ENCODE measurements at places on chromosomes 6 and 20.
A peak's percentile ranks its signal among the peaks of the same experiment; 100 is the strongest.

DNA sequence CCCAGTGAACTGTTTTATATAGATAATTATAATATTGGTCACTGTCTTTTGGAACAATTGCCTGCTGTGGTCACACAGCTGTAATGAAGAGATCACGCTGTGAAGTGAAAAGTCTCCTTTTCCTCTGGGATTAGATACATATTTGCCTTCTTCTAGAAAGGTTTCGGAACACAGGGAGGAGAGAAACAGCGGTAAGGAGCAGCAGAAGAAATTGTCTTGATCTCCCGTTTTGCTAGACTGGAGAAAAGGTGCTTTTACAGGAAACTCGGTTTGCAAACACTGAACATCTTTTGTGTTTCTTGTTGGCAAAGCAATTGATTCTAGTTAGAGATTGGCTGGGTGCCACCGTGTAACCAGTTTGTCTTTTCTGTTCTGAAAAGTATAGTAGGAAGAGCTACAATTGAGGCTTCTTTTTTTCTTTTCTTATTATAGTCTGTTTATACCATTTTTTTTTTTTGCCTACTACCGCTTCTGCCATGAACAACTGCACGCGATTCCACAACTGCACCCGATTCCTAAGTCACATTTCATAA, 404.1 kb upstream of the ID4 start:
- no peak for DNase-seq

DNA sequence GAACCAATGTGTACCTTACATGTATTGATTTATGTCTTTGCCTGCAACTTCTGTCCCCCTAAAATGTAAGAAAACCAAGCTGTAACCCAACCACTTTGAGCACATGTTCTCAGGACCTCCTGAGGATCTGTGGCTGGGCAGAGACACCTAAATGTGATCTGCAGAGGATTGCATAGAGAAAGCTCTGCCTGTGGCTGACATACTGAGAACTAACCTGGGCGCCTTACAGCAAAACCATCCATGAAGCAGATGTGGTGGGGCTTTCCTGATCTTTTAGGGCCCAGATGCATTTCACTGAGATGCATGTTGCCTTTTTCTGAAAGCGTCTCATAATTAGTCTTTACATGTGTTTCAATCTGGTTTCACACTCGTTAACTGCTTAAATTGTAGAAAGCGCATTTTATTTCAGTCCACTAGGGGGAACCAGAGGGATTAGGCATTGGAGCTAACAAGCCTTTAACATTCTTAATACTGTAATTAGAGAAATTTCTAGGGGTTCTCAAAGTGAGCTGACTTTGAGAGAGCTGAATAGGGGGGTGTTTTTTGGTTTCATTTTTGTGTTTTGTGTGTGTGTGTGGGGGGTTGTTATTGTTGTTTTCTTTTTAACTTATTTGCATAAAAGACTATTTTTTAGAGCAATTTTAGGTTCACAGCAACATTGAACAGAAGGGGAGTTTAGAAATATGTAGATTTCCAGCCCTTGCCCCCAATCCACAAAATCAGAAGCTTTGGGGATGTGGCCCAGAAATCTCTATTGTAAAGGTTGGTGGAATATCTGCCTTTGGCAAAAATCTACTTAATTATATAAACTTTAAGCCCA, 50.9 kb upstream of the FAM184A start:
- peak; percentile 78 for DNase-seq

DNA sequence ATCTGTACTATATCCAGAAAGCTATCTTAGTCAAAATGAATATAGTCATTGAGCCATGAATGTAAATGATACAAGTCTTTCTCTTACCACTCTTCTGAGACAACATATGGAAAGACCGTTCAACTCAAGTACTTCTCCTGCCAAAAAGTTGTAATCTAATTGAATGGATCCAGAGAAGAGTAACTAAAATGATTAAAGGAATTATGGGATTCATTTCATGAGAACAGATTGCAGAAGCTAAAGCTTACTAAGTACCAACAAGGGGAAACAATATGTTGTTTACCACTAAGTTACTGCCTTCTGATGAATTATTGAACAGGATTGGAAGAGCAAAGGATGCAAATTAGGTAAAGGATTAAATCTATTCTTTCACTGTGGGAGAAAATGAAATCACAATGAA, 2.0 kb upstream of the LGSN start:
- DNase-seq, result no peak

DNA sequence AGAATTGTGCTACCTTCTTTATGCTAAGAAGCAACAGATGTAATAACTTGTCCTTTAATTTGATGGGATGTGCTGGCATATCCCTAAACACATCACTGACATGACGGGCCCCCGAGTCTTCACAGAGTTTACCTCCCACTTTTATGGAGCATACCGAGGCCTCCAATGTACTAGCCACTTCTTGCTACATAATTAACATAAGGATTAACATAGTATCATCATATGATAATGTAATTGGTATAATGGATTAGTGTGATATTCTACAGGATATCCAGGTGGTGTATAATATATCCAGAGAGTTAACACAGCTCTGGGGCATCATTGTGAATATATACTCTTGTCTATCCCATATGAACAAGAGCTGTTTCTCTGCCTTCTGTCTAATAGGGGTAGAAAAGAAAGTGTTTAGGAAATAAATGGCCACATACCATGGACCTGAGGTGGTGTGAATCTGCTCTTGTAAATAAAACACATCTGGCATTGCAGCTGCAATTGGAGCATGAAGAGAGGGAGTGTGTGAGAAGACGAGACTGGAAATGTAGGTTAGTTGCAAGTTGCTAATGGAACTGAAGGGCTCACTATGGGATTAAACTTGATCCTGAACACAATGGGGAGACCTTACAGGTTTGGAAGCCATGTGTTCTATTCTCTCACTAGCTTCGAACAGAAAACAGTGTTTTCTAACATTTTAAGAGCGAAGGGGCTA, 102.3 kb downstream of the IYD start:
- DNase-seq, result no peak

- DNase-seq, result no peak
These were observed 3.1 kb upstream of the CCDC167 start for GRCh38 chr6:37502703-37503291.

DNA sequence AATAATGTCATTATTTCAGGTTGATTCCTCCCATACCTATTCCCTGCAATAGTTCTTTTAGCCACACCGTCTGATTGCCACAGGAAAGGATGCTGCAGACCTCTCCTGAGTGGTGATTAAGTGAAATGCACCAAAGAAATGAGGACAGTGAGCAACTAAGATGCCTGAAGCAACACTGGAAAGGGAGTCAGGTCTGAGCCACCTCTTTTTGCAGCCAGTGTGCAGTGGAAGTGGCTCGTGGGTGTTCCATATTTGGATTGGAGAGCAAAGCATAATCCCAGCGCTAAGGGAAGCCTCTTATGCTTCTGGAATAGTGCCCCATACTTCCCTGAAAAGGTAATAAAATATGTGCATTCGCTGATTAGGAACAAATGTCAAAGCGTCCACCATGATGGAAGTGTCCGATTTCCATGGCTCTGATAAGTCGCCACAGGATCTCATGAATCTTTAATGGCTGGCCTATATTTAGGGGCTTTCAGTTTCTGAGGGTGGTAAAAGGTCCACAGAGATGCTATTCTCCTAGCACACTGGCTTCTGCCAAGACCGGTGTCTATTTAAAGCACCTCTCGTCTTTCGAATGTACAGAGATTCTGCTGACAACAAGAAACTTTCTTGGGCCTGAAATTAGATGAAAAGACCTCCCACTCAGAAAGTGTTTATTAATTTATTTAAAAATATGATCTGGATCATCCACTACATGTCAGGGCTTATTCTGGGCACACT, 253.9 kb downstream of the SLC24A3 start:
- DNase-seq, result no peak

GRCh38 chr6:131646249-131646670, 9.2 kb downstream of the ENPP3 start:
- DNase-seq, result no peak

DNA sequence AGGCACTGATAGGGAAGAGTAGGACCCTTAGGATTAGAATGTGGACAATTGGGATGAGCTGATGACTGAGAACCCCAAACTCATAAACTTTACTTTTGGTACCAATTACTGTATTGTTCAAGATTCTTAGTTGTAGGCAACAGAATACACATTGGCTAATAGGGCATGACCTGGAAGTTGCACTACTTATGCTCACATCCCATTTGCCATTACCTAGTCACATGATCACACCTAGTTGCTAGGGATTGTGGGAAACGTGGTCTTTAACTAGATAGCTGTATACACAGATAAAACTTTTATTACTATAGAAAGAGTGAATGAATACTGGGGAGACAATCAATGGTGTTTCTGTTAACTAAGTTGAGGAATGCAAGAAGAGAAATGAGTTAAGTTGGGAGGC, 113.4 kb upstream of the AKIRIN2 start:
- DNase-seq, result peak; percentile 11

- no peak for DNase-seq
These were observed 46.7 kb upstream of the RALGAPA2 start for GRCh38 chr20:20759132-20759531.

- no peak for DNase-seq
These were observed 4.5 kb downstream of the HSPA1A start for GRCh38 chr6:31819871-31820299.

- no peak for DNase-seq
These were observed 74.2 kb upstream of the QKI start for GRCh38 chr6:163340201-163340887.

DNA sequence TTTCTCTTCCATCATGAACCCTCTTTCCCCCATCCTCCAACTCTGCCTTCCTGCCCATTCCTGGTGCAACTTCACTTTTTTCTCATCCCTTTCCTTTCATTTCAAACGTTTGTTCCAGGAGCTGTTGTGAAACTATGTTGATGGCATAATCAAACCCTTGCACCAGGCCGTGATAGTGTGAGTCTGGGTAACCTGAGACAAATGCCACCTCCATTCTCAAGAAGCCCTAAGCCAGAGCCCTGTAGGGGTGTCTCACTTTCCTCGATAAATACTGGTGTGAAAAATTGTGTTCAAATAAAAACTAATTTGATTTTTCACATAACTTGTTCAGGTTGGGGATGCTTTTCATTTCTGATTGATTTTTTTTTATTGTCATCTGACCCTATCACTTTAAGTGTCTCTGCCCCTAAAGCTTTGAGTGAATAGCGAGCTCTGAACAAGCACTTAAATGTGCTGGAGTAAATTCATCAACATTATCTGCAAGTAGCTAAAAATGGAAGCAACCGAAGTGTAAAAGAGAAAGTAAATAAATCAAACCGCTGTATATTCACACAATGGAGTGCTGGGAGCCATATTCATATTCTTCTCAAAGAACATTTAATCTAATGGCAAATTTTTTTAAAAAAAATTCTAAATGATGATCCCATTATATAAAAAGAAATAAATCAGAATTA, 303.1 kb upstream of the CDYL start:
- DNase-seq, result no peak

GRCh38 chr6:94071835-94072234, 652.5 kb upstream of the EPHA7 start:
- DNase-seq, result peak; percentile 1

GRCh38 chr6:9766240-9766915, 648.5 kb downstream of the TFAP2A start:
- DNase-seq, result peak; percentile 66

- no peak for DNase-seq
These were observed 9.1 kb downstream of the HIVEP2 start for GRCh38 chr6:142935553-142936517.

- peak; percentile 59 for DNase-seq
These were observed 85.7 kb upstream of the CST7 start for GRCh38 chr20:24863356-24863755.

GRCh38 chr20:49489688-49490087, 7.2 kb upstream of the KCNB1 start:
- DNase-seq, result no peak

DNA sequence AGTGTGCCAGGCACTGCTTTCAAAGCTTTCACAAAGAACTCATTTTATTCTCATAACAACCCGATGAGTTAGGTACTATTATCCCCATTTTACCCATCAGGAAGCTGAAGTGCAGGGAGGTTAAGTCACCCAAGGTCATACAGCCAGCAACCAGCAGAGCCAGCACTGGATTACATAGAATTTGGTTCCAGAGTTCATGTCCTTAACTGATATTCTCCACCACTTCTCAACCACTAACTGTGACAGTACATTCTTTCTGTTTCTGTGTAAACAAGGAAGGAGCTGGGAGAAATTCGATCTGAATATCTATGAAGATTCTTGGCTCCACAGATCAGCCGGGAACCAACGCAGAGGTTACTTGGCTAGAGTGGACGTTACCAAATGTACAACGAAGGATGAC, 98.0 kb downstream of the KIF16B start:
- peak; percentile 87 for DNase-seq

DNA sequence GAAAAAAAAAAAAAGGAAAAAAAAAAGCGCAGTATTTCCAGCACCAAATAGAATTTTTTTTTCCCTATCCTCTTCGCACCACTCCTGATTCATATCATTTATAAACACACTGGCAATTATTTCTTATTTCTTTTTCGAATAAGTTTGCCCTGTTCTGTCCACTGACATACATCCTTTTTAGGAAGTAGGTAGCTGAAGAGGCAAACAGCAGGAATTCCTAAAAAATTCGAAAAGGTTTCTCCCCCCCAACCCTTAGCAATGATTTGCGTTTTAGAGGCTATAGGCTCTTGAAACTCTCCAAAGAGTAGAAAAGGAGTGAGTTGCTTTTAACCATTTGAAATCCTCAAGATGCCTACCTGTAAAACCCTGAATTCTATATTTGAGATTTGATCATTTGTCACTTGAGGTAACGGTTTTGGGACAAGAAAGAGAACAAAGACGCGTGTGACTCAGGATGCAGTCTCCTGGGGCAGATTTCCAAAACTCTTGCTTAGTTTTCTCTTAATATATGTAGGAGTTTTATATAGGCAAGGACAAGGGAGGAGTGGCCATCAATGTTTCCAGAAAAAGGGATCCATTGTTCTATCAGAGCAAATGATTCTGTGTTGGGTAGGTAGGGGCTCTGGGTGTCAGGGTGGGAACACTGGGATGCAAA, 531 bp upstream of the CCN2 start:
- DNase-seq, result no peak

DNA sequence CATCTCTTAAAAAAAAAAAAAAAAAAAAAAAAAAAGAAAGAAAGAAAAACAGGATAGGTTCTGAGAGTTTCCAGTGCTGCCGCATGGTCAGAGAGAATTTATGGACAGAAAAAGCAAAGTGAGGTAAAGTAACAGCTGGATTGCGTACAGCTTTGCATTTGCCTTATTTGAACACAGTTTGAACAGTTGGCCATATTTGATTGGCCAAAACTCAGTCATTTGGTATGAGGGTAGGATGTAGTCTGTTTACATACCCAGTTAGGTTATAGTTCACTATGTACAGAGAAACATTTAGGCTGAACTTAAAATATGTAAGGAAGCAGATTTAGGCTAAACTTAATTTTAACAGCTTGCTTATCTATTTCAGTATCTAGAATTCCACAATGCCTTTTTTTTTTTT, 17.5 kb upstream of the L3MBTL1 start:
- DNase-seq, result no peak

DNA sequence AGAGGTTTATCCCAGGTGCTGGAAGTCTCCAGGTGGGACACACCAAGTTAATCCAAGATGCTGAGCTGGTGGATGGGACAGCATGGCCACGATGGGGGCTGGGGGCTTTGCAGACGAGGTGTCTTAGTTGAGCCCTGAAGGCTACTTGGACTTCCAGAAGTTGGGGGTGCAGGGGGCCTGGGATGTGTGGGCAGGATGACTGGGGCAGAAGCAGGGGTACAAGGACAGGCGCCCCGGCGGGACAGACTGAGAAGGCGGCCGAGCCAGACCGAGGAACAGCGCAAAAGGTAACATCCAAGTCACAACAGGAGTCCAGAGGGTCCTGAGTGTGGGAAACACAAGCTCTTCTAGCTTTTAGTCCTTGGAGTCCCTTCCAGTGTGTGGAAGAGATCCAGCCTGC, 23.8 kb downstream of the RAMACL start:
- no peak for DNase-seq

All from iris pigment epithelial cell (primary cell).